ENCODE measurements at places on chromosomes 1 and 21.

DNA sequence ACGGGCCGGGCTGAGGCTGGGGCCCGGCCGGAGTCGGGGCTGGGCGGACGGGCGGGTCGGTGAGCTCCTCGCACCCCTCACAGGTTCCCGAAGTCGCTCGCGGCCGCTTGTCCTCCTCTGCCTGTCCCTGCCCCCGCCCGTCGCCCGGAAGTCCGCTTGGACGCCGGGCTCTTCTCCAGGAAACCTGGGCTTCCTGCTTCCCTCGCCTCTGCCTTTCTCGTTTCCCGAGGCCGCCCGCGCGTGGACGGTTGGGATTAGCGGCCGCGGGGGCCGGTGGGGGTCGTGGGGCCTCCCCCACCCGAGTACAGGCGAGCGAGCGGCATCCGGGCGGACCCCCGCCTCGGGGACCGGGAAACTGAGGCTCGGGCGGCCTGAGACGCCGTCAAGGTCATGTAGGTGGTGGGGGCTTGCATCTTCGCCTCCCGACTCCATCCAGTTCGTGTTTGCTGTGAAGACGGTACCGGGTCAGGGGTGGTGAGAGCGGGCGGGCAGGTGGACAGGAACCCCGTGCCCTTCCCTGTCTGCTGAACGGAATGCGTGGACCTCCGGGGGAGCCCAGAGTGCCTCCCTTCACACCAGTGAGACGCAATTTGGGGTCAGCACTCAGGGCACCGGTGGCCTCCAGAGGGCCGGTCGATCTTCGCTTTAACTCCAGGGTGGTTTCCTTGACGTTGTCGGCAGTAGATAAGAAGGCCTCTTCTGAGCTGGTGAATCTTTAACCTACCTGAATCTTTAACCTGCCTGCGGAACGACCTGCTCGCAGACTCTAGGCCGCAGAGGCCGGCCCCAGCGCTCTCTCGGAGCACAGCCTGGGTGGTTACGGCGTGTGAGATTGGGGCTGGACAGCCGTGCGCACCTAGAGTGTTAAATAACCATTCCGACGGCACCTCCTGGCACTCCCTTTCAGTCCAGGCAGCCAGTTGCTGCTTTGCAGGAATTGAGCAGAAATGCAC lies 686 bp downstream of the ARF1 start:
- no peak for DNase-seq

GRCh38 chr1:114561333-114561732 lies 20.1 kb downstream of the BCAS2 start:
- no peak for DNase-seq

DNA sequence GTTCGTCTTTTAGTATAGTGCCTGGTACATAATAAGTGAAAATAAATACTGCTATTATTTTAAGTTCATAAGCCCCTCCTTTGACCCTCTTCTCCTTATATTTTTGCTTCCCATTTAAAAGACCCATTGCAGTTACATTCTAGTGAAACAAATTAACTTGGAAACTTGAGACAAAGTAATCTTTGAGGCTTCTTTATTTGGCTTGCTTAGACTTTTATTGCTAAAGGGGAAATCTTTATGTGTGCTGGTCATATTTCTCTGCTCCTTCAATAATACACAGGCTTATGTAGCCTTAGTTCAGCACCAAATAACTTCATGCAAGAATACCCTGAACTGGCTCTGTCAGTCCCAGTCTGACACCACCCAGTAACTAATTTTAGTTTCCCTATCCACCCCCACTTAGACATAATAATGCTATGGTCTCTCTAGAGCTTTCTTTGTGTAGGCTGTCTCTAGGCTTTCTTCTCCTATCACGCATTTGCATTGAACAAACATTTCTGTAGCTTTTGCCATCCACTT lies 257.8 kb downstream of the OMA1 start:
- DNase-seq, result no peak

GRCh38 chr1:150619576-150620509 lies 9.6 kb downstream of the ENSA start:
- no peak for DNase-seq
